Stimulated activated CD8-positive, alpha-beta memory T cell treated with anti-CD3 and anti-CD28 coated beads, Interleukin-7, amount 100 ng/mL, for 24 hours (primary cell): ENCODE measurements at places on chromosomes 12 and 14.

- no peak for DNase-seq
These were observed 11.0 kb upstream of the CREBL2 start for GRCh38 chr12:12600659-12601058.

DNA sequence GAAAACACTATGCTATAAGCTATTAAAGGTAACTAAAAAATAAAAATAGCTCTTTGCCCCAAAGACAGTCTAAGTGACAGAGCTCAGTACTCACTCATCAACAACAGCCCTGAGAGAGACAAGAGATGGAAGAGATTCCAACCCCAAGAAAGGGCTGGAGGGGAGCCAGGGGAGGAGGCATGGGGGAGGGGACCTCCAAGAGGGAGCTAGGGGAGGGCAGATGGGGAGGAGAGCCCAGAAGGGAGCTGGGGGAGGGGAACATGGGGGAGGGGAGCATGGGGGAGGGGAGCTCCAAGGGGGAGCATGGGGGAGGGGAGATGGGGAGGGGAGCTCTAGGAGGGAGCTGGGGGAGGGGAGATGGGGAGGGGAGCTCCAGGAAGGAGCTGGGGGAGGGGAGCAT lies 7.7 kb downstream of the SSH1 start:
- DNase-seq: no peak

DNA sequence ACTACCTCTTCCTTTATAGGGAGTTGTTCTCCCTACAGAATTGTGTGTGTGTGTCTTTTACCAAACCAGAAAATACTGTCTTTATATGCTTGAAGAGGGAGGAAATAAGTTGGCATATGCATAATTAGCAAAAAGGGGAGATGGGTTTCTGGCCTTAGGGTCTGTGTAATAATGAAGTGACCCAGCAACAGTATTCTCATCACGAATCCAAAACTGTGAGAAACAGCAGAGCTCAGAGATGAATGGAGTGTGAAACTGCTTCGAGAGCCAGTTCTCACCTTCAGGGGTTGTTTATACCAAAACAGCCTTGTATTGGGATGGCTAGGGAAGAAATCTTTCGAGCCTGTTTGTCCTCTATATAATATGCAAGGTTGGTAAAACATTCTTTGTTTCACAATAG lies 227.5 kb downstream of the MON2 start:
- no peak for DNase-seq

DNA sequence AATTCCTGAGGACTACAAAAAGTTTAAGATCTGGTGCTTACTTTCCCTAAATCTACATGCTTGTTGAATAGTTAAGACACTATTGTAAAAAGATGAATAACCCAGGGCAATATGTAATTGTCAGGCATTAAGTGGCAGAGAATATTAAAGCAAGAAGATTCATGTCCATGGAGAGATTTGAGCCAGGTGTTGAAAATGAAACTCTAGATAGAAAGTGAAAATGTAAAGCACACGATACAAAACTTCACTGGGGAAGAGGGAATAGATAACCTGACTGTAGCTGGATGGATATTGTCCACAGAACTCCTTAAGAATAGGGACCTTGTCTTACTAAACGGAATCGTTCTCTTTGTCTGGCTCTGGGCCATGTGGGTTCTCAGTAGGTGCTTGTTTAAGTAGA lies 5.0 kb downstream of the CAND1 start:
- DNase-seq: no peak

- DNase-seq: no peak
These were observed 36.7 kb upstream of the C14orf132 start for GRCh38 chr14:96002498-96002884.

DNA sequence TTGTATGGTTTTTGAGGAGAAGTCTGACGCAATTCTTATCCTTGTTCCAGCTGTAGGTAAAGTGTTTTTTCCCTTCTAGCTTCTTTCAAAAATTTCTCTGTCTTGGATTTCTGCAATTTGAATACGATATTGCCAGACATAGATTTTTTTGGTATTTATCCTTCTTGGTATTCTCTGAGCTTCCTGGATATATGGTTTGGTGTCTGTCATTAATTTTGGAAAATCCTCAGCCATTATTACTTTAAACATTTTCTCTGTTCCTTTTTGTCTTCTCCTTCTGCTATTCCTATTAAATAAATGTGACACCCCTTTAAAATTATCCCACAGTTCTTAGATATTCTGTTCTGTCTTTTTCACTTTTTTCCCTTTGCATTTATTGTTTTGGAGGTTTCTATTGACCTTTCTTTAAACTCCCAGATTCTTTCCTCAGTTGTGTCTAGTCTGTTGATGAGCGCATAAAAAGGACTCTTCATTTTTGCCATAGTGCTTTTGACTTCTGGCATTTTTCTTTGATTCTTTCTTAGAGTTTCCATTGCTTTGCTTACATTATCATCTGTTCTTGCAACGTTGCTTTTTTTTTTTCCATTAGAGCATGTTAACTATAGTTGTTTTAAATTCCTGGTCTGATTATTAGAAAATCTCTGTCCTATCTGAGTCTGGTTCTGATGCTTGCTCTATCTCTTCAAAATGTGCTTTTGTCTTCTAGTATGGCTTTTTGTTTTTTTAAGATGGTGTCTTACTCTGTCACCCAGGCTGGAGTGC lies 129.1 kb downstream of the MSRB3 start:
- no peak for DNase-seq
